ENCODE measurements at places on chromosomes 1 and 21.

- no peak for DNase-seq
Observed at GRCh38 chr1:183604815-183605214, 14.6 kb upstream of the NCF2 start.

- DNase-seq = no peak
Observed at GRCh38 chr1:63116016-63116415, 206.4 kb upstream of the FOXD3 start.

DNA sequence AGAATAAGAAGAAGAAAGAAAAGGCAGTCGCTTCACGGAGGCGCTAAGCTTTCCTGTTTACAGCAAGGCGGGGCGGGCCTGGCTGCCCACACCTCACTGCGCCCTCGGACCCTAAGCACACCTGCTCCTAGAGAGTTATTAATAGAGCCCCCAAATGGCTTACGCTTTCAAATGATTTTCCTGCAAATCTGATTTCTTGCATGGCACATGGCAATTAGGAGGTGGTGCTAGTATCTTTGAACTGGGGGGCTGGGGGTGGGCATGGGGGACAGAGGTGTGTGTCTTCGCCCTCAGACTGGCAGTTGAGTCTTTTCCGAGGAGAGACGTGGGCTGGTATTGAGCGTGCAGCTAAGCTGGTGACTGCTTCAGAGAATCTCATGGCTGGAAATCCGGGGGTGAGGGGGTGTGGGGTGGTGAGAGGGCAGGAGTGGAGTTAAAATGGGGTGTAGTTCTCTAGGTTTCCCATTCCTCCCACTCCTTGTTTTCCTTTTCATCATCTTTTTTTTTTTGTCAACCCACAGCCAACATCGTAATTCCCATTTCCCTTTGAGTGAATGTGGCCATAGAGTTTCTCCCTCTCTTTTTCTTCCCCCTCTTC is 1.3 kb downstream of the S1PR1 start:
- DNase-seq = no peak

- DNase-seq = no peak
Observed at GRCh38 chr1:12587981-12588640, 29.9 kb downstream of the DHRS3 start.

- DNase-seq = no peak
Observed at GRCh38 chr1:55893155-55893554, 678.0 kb upstream of the USP24 start.

DNA sequence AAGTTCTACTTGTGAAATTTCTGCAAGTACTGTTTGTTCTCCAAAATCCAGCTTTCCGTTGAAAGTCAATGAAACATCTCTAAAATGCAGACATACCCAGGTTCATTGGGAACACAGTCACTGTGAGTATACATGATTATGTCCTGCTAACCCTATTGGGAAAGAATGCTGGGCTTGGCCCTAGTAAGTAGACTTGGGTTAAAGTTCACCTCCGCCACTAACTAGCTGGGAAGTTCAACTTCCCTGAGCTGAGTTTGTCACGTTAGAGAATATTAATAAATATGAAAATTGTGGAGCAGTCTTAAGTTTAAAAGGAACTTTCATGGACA is 10.5 kb upstream of the PGD start:
- no peak for DNase-seq

DNA sequence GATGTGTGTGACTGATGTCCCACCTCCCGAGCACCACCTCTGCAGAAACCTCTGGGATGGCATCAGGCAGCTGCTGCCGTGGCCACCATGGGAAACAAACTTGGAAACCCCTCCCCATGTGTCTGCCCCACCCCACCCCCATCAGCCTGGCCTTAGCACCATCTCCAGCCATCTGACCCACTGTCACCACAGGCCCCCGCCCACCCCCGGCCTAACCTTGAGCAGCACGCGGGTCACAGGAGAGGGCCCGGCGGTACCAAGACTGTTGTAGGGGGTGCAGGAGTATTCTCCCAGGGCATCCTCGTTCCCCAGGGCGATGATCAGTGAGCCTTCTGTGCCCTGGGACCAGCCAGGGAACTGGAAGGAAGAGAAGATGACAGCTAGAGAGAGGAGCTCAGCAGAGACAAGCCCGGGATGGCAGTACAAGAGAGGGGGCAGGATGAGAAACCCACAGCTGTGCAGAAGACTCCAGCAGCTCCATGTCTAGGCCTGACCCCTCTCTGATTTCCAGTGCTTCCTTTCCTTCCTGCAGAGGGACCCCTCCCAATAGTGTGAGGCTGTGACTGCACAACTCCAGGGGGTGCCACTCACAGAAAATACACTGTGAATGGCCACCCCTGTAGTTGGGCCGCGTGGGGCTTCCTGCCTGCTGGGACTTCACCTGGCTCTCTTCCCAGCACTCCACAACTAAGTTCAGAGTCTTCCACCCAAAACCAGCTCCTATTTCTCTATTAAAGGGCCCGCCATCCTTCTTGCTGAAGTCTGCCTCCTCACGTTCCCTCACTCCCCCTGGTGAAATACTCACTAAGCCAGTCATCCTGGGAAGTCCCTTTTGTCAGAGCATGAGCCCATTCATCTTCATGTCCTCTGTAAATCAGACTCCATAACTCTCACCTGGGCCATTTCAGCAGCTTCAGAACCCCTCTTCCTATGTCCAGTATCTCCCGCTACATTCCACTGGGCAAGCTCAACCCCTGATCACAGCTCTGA is 7.3 kb upstream of the TAGLN2 start:
- DNase-seq = no peak

GRCh38 chr1:174884038-174884437 is 115.7 kb upstream of the CACYBP start:
- DNase-seq = no peak

GRCh38 chr1:89358287-89358893 is 5.5 kb upstream of the GBP6 start:
- peak; percentile 74 for DNase-seq

DNA sequence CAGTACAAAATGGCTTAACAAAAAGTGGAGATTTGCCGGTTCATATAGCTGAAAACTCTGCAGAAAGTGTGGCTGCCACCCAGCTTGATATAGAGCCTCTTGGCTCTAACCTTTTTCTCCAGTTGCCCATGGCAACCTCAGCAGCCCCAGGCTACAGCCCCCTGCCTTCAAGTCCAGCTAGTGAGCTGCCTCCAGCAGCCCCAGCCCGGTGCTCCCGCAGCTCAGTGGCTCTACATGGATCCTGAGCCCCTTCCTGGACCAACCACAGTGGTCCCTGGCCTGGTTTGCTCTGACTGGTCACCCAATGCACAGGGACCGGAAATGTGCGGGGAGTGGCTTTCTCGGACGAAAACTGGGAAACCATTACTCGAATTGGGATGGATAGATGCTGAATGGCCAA is 13.3 kb upstream of the ATF3 start:
- no peak for DNase-seq

DNA sequence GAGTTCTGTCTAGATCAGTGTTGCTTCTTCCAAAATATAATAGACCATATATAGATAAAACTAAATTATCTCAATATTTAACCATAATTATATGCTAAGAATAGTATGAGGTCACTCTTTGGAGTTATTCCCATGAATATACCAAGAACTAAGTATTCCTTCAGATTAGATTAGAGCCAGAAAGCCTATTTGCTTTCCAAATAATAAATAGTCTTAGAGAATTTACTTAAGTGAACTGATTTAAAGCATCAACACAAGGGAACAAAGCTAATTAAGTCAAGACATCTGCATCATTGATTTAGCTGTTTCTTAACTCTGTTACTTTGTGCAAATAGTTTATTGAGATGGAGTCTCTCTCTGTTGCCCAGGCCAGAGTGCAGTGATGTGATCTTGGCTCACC is 35.7 kb downstream of the FNBP1L start:
- DNase-seq = no peak

DNA sequence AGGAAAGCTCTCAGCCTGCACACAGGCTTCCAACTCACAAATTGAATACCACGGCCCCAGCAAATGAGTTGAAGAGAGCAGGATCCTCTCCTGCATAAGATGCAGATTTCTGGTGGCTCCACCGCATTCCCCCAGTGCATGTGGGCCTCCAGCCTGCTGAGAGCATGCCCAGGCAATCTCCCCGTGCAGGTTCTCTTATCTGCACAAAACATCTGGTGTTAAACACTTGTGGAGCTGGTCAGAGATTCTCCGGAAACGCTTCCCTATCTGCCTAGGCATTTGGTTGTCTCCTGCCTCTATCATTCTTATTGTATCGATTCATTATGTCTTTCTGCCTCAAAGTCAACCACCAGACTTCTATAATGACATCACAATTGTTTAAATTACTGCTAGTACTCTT is 1349.0 kb upstream of the B3GALT2 start:
- DNase-seq = no peak

DNA sequence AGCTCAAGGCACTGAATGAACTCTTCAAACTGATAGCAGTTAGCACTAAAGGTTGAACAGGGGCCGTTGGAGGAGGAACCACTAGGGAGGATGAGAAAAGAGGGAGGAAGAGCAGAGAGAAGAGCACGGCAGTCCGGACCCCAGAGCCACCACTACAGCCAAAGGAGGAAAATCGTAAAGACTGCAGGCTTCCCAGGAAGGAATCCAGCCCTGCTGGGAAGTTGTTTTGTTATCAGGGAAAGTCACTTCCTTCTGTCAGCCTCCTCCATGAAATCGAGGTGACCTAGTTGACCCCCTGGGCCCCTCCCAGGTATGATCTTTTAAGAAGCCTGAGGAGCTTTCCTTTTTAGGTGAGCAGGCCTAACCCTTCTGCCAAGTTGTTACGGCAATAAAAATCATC is 88.2 kb downstream of the PBX1 start:
- no peak for DNase-seq

GRCh38 chr1:23122023-23122748 is 46.5 kb downstream of the LUZP1 start:
- no peak for DNase-seq

DNA sequence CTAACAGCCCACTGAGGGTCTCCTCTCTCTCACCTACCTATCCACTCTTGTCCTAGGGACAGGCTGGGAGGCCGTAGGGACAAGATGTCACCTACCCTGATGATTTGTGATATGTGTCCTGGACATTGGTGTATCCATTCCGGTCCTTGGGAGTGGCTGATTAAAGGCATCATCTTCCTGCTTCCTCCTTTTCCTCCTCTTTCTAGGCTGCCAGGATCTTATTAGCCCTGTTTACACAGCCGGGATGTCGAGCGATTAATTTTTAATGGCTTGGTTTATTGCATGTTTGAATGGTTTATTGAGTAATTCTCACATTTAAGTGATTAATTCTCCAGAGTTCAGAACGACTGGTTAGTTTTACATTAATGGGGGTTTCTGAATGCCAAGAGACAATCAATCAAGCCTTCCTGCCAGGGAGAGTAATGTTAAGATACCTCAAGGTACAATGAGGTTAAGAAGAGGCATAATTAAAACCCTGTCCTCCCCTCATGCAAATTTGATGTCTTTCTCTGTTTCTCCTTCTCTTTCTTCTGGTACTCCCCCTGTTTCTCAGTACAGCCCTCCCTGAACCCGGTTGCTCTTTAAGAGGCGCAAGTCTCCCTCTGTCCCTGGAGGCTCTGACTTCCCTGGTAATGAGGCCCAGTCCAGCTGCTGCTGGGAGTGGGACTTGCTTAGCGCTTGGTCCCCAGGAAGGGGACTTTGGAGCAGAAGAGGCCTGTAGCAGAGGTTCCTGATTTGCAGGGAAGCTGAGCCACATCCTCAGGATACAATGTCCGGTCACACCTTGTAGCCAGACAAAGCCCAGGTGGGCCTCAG is 50.9 kb downstream of the ACTL8 start:
- DNase-seq = no peak

DNA sequence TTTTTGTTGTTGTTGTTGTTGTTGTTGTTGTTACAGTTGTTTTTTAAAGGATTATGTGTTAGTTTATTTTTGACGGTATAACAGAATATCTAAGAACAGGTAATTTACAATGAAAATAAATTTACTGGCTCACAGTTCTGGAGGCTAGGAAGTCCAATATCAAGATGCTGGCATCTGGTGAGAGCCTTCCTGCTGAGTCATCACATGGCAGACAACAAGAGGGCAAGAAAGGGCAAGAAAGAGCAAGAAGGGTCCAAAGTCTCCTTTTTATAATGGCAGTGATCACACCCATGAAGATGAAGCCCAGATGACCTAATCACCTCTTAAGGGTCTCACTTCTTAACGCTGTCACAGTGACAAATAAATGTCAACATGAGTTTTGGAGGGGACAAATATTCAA is 142.1 kb downstream of the NEGR1 start:
- no peak for DNase-seq

DNA sequence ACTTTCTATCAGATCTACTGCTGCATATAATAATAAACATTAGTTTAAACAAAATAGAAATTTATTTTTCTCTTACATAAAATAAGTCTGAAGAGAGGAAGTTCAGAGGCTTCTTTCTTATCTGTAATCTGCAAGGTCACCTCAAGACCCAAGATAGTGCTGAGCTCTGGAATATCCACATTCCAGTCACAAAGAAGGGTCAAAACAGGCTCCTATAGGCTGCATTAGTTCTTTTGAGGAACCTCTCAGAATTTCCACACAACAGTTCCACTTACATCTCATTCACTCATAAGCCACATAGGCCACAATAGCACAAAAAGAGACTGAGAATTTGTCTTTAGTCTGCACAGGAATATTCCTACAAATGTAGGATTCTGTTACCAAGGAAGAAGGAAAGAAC is 15.4 kb downstream of the DYNLT5 start:
- DNase-seq = no peak

DNA sequence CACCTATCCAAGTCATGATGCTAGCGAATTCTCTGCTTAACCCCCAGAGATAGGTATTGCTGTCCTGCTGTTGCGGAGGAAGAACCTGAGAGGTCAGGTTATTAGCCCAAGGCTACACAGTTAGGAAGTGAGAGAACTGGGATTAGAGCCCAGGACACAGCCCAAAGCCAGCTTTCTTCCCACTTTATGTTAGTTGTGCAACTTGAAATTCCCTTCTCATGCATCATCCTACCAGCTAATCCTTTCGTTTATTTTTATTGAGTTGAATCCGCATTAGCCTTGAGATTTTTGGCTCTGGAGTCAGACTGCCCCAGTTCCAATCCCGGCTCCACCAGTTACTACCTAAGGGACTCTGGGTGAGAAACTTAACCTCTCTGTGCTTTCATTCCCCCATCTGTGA is 65.4 kb downstream of the PLEKHA6 start:
- DNase-seq = no peak

- DNase-seq = no peak
Observed at GRCh38 chr1:2088458-2088857, 38.2 kb downstream of the PRKCZ start.

- DNase-seq = no peak
Observed at GRCh38 chr1:170215072-170215885, 69.5 kb downstream of the NTMT2 start.

DNA sequence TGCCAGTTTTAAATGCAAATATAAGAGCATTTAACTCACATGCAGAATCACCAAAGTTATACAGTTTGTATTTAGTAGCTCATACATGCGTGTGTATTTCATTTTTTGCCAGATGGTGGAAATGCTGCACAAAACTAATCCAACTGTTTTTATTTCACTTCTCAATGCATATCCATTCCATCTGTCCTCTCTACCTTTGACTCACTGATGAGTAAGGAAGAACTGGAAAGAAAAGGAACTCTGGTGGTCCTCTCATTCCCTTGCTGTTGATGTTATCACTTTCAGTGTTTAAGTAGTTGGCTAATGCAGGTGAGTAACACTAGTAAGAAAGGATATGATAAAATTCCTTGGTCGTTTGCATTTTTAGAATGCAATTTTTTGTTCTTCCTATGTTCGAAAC is 5.7 kb upstream of the SLC1A7 start:
- no peak for DNase-seq

- no peak for DNase-seq
Observed at GRCh38 chr1:212284332-212284743, 872 bp upstream of the PPP2R5A start.

GRCh38 chr1:110207831-110208230 is 2.3 kb upstream of the KCNC4 start:
- peak; percentile 64 for DNase-seq

- DNase-seq = no peak
Observed at GRCh38 chr1:15311880-15312279, 64.9 kb downstream of the FHAD1 start.

Data from stimulated activated CD8-positive, alpha-beta memory T cell treated with anti-CD3 and anti-CD28 coated beads, Interleukin-4, amount 100 ng/mL, for 1 hour (primary cell).